ENCODE measurements at places on chromosomes 1 and 21.

- no peak for DNase-seq
These were observed 49.5 kb upstream of the S1PR1 start for GRCh38 chr1:101187297-101187696.

DNA sequence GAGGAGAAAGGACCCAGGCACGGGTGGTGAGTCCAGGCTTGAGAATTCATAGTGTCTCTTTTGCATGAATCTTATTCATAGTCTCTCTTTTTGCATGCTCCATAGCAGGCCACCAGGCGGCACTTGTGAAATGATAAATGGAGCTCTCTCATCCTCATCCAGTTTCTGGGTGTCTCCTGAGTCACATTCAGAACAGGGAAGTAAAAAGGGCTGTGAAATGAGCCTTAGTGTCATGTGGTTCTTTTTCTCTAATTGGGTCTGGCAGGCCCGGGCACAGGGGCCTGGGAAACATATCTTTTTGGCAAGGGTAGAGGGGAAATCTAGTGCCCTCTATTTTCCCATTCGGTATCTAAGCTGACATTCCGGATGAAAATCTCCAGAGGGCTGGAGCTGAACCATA, 19.1 kb upstream of the NCF2 start:
- peak; percentile 76 for DNase-seq

DNA sequence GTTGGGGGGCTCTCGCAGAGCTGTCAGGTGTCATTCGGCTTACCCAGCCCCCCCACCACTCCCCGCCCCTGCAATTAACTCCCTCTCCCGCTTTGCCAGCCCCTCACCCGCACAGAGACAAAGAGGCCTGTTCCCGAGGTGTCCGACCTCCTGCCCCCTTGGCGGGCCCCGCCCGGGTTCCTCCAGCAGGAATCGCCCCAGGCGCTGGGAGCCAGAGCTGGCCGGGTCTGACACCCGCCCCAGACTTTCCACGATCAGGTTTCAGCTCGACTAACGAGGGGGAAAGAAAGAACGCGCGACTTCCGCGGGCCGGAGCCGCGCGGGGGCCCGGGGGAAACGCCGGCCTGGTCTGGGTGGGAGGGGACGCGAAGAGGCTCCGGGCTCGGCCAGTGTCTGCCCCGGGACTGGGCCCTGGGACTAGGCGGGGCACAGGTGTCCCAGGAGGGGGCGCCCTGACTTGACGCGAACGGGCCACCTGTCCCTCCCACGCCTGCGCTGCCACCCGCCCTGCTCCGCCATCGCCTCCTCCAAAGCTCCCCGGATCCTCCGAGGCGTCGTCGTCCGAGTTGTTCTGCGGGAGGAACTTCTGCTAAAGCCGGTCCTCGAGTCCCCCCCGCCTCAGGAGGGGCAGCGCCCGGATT, 36.4 kb upstream of the HHAT start:
- peak; percentile 23 for DNase-seq

DNA sequence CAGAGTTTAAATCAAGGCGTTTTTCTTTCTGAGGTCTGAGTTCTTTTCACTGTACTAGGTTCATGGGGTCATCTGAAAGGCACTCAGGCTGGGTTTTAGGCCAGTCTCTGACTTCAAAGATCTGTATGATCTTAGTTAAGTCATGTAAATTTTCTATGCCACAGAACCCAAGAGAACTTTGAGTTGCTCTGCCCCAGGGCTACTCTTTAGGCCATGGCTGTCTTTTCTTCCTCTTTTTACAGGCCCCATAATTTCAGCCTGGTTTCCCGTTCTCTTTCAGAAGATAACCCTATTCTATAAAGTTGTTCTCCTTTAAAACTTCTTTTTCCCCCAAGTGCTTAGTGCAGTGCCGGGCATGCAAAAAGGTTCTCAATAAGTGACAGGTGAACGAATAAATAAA, 26.1 kb downstream of the METTL13 start:
- DNase-seq, result no peak

- DNase-seq, result no peak
These were observed 136.6 kb downstream of the LYPLAL1 start for GRCh38 chr1:219310181-219310728.

DNA sequence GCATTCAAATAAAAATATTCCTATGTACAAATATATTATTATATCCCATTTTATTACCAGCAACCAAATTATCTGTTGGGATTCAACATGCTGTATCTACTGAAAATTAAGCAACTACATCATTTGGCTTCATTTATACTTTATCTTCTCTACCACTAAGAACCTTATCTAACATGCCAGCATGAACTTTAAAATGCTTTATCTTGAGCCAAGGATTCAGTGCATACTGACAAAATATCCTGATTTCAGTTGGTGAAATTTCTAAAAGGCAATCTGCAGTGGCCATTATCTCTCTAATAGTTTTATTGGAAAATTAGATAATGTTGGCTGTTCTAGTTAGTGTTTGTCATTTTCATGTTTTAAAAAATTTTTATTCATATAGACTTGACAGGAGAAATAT, 1149.9 kb downstream of the KCNT2 start:
- DNase-seq, result no peak

GRCh38 chr1:206466840-206467649, 3.2 kb upstream of the IKBKE start:
- peak; percentile 41 for DNase-seq

- DNase-seq, result no peak
These were observed 37.3 kb downstream of the MAST2 start for GRCh38 chr1:45840704-45841103.
